ENCODE measurements at places on chromosomes 12 and 14.

GRCh38 chr14:99995700-99996356, 69.4 kb upstream of the EVL start:
- DNase-seq, result peak; percentile 79

- no peak for DNase-seq
Observed at GRCh38 chr12:62919838-62920237, 15.1 kb downstream of the PPM1H start.

- no peak for DNase-seq
Observed at GRCh38 chr14:35155962-35156361, 33.6 kb downstream of the PRORP start.

DNA sequence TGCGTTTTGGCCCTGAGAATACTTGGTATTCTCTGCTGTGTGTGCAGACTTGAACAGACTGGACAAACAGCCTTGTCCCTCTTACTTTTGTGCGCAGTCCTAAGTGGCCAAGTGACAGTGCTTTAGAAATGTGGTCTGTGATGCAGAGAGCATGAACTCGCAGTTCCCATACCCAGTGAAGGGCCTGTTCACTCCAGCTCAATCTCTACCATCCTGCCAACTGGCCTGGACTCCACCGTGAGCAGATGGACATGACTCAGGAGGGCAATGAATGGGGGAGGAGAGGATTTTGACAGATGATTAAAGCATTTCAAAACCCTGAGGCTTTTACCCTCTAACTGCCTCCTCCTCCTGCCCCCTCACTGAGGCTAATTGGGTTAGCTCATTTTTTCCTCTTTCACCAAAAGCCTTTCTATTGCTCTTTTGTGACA, 62.5 kb upstream of the PYGL start:
- DNase-seq, result no peak

DNA sequence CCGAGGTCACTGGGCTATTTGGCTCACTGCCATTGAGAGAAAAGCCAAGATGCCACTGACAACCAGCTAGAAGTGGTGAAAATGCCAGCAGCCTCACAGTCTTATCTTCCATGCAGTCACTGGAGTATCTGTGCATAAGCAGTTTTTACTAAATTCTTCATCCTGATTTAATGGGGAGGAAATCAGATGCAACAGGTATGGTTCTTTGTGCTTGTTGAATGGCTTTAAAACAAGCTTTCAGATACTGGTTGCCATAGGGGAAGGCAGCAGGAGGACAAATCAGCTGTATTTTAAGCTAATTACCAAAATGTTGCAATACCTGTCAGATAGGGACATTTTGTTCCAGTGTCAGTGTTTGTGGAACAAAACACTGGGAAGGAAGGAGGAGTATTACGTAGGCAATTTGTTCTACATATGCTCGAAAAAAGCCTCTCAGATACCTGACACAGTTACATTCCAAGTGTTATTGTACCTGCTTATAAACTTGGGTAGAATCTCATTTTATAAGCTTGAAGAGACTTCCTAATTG, 54.1 kb upstream of the ARHGAP5 start:
- no peak for DNase-seq

GRCh38 chr14:29927376-29928116, at the start of gene PRKD1:
TSS of gene PRKD1 (minus strand) at chr14:29927847.
- DNase-seq, result no peak

DNA sequence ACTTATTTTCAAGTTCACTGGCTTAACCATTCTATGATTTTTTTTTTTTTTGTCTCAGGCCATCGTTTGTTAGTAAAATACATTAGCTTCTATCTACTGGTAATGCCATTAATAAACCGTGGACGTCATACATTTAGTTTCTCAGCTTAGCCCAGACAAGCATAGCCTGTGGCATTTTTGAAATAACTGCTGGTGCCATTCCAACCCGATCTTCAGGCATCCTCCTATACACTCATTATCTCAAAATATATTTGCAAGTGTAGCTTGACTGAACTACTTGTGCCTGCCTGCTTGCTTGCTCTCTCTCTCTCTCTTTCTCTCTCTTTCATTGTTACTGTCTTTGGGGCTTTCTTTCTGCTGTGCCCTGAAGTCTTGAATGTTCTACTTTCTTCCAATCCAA, 12.7 kb upstream of the MBIP start:
- DNase-seq, result no peak

DNA sequence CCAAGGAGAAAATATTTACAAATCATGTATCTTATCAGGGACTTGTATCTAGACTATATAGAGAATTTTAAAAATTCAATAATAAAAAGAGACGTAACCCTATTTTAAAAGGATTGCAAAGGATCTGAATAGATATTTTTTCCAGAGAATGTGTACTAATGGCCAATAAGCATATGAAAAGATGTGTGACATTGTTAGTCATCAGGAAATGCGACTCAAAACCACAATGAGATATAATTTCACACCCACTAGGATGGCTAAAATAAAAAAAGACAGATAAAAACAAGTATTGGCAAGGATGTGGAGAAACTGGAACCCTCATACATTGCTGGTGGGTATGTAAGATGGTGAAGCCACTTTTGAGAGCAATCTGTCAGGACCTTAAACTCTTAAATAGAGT, 141.9 kb upstream of the BMP4 start:
- no peak for DNase-seq

DNA sequence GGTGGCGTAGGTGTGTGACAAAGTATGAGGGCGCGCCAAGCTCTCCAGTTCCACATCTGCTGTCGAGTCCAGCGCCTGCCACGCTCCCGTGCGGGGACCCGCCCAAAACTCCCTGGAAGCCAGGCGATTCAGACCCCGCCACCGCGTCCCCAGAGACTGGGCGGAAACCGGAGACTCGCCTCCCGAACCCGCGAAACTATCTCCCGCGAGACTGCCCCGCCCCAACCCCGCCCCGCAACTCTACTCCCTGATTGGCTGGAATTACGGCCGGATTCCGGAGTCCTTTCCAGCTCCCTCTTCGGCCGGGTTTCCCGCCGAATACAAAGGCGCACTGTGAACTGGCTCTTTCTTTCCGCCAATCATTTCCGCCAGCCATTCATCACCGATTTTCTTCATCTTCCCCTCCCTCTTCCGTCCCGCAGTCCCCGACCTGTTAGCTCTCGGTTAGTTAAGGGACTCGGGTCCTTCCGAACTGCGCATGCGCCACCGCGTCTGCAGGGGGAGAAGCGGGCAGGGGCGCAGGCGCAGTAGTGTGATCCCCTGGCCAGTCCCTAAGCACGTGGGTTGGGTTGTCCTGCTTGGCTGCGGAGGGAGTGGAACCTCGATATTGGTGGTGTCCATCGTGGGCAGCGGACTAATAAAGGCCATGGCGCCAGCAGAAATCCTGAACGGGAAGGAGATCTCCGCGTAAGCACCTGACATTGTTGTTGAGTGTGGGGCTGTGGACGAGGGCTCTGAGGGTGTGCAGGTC, at the start of gene MTHFD1:
Gene MTHFD1 (plus strand): TSS at position 572 of the 751 bp plus-strand sequence. CDS start 75 bp downstream, at position 647.
- DNase-seq, result peak; percentile 99

DNA sequence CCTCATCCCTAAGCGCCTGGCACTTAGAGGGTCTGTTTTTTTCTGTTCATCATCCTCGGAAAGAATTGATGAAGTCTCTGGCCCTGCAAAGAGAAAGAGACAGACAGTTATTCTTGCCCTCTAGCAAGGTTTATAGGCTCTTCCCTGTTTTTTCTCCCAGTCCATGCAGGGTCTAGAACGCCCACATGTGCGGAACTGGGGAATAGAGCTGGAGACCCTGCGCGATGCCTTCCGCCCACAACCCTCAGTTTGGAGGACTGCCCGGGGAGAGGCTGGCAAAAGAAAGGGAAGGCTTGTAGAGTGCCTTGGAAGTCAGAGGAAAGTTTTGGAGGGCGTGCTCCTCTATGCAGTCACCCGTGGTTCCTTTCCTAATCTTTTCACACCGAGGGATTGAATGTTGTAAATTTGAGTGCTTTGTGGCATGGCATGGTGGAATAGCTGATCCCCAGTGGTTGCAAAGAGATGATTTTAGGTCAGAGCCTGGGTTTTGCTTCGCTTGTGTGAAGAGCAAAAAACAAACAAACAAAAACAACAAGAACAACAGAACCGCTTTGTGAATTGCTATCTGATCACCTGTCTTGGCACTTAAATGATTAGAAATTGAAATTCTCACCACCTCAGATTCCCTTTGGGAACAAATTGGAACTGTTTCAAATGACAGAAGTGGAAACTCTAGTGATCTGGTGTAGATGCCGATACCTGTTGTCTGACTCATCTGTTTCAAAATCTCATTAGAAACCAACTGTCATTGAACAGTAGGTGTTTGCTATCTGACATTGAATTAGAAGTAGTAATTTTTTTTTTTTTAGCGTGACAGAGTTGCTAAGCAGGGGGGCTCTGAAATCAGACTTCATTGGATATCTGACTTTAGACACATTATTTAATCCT, 947 bp downstream of the GAS2L3 start:
- DNase-seq, result no peak

DNA sequence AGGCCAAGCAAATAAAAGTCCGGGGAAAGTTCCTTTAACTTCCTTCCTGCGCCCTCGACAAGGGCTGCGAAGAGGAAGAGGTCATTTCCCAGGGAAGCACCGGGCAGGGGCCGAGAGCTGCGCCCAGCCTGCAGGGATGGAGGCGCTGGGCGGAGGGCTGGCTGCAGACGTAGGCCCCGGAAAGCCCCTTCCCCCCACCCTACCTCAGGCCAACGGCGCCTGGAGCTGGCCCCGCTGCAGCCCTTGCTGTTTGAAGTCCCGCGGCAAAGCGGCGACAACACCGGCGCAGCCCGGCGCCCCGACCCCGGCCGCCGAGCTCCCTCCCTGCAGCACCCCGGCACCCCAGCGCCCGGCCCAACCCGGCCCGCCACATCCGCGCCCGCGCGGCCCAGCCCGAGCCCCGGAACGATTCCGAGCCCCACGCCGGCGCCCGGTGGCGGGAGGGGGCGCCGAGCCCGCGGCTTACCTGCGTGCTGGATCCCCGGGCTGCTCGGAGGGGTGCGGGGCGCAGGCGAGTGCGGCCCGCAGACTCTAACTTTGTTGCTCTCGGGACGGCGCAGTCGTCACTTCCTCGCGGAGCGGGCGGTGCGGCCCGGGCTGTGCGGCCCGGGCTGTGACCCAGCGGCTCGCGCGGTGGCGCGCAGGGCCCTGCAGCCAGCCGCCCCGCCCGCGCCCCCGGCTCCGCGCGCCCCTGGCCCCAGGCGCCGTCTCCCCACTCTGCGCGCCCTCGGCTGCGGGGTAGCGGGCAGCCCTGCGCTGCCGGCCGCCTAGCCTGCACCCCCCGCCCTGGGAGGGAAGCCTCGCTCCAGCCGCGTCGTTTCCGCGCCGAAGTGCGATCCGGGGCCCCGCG, 64.8 kb upstream of the PTGR2 start:
- DNase-seq, result peak; percentile 78

GRCh38 chr12:22083167-22083566, 37.1 kb downstream of the CMAS start:
- DNase-seq, result peak; percentile 33

DNA sequence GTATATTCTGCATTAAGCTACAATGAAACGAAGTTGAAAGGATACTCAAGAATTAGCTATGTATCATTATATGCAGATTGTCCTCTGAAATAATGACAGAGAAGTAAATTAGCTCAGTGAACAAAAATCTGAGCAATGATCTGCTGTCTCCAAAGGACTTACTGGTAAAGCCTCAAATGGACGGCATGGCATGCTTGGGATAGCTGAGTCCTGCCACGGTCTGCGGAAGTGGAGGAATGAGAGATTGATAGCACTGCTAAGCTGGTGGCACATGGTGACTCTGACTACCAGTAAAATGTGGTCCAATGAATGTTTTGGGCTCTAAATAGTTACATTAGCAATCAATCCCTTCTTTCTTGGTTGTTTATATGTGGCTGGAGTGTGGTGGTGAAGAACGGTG, 3.7 kb upstream of the DENND5B start:
- DNase-seq, result no peak

DNA sequence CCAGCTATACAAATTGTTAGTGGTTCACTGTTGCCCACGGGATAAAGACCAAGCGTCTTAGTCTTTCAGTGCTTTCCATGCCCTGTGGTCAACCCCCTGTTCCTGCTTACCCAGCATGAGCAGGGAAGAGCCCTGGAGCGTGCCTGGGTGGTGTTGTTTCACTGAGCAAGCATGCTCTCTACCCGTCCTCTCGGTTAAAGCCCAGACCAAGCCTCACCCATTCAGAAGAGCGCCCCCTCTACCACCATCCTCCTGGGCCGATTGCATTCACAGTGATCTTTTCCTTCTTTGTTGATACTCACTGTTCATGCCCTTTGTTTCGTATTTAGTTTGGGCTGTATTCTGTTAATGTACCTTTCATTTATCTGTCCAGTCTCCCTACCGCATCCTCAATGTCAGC, 25.1 kb downstream of the DYRK4 start:
- DNase-seq, result no peak

GRCh38 chr14:32939254-32940065, 781 bp downstream of the NPAS3 start:
- peak; percentile 37 for DNase-seq

GRCh38 chr14:30496852-30497251, 62.1 kb upstream of the G2E3 start:
- DNase-seq, result no peak

DNA sequence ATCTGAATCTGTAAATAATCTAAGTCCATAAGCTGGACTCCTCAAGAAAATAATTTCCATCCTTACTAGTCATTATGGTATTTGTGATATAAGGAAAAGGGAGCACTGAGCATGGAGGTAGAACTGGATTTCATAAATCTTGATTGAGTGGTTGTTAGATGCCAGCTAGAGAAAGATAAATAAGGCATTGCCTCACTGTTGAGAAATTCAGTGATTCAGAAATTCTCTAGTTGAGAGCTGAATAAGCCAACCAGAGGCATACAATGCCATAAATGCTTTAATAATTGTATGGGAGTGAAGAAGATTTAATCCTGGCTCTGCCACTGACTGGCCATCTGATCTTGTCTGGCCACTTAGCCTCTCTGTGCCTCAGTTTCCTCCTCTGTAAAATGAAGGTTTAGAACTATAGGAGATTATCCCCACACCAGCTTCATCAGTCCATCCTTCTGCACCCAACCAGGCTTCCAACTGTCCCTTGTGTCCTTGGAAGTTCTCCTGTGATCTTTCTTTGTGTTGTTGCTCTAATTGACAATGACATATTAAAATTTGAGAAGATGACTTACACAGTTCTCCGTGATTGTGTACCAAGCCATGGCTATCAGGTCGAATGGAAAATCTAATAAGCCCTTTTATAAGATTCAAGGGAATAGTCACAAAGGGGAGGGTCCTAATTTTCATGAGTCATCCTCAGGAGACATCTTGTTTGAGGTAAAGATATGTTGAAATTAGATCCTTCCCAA, 394.3 kb downstream of the EGLN3 start:
- no peak for DNase-seq

DNA sequence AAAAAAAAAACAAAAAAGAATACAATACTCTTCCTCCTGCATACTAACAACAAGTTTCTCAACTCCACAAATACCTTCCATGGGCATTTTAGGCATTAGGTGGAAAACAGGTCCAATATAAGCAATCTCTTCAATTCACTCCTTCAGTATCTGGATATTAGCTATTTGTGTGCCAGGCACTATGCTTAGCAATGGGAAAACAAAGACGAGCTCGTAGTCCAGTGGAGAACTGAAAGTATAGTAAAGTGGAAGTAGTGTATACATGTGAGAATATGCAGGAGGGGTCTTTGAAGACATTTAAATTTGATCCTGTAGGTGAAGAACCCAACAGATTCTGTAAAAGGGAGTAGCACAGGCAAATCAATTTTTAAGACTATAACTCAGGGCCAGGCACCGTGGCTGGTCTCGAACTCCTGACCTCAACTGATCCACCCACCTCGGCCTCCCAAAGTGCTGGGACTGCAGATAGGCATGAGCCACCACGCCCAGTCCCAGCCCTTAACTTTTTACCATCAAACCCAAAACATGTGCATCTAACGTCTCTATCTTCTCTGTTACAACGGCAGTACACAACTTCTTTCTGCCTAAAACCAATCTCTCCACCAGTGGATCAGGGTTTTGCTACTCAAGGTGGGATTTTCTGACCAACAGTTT, 10.6 kb downstream of the HECTD1 start:
- no peak for DNase-seq

- no peak for DNase-seq
Observed at GRCh38 chr12:12582193-12582881, 19.7 kb upstream of the DUSP16 start.

Measured in activated naive CD4-positive, alpha-beta T cell treated with anti-CD3 and anti-CD28 coated beads, Interleukin-2, amount 10 ng/mL, durations not matched to agents 7 days and 5 days (primary cell).